ENCODE measurements at places on chromosomes 1 and 21.

DNA sequence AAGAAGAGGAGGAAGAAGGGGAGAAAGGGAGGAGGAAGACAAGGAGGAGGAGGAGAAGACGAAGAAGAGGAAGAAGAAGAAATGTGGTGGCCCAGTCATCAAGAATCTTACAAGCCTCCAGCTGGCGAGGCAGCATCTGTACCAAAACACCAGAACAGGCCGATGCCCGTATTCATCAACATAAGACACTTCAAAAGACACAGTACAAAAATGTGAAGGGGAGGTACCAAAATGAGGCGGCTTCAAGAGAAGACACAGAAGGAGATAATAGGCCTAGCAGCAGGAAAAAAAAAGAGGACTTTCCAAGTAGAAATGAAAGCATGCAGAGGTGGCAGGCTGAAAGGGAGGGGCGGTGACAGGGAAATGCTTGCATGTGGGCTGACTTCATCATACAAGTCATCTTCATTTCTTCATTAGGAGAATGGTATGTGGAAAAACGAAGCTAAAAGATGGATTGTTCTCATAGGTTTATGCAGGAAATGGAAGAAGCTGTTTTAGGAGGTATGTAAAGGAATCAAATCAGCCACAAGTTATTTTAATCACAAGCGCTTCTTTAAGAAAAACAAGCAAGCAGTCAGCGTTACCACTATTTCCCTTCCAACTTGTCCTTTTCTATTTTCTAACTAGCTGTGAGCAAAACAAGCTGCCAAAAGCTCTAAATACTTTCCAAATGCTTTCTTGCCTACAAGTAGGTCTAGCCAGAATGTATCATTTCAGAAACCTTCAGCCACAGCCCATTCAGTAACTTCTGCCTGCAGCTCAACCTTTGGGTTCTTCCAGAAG, 192.3 kb downstream of the SLC45A1 start:
- DNase-seq, result no peak

DNA sequence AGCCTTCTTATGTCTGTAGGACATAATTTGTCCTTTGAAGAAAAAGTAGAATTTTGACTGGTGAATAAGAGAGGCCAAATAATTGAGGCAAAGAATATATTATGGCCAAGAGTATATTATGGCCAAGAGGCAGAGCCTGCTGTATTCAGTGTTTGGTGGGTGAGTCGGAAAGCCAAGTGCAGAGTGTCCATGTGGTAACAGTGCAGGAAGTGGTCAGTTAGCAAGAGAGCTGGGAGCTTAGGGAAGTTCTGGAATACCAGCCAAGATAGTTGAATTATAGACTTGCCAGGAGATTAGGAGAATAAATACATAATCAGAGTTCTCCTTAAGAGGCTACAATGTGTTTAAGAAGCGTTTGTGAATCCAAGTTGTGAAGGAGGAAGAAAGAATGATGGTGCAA, 131.5 kb upstream of the LMO4 start:
- DNase-seq, result no peak

DNA sequence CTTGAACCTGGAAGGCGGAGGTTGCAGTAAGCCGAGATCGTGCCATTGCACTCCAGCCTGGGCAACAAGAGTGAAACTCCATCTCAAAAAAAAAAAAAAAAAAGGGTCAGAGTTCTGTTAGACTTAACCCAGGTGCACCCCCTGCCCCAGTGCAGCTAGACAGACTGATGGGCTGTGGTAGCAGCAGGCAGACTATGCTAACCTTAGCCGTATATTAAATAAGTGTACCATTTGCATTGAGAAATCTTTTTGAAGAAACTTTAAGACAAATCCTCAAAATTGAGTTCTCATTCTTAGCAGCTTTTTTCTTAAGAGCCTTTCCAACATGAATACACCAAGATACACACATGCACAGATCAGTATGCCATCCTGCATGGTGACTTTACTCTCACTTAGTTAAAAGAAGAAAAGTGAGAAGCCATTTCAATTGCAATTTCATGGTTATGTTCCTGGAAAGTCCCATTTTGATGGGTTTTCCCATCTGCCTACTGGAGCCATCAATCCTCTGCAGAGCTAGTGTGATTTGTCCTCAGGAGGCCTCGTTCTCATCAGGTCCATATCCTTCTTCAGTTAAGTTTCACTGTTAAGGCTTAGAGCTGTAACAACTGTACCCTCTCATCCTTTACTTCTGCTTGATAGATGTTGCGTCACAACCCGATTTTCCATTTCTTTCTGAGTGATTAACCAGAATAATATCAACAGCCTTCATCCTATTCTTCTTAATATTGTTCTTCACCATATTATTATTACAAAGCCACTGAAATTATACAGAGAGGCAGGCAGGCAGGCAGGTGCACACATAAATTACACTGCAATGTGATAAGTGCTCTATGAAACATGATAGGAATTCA, 7.3 kb downstream of the FCRLB start:
- DNase-seq, result no peak

DNA sequence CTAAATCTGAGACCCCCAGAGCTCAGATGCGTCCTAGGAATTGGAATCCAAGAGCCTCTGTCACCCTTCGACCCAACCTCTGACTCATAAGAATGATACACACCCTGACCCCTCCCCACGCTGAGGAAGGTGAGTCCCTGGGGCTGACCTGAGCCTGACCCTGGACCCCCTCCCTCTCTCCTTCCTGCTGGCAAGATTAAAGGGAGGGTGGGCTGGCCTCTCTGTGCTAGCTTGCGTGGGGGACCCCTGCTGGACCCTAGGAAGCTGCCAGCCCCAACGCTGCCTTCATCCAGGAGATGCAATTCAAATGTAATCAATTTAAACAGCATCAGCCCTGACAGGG, 627 bp downstream of the PLEKHA6 start:
- no peak for DNase-seq

GRCh38 chr1:35675773-35676172, 34.4 kb upstream of the PSMB2 start:
- DNase-seq, result no peak

DNA sequence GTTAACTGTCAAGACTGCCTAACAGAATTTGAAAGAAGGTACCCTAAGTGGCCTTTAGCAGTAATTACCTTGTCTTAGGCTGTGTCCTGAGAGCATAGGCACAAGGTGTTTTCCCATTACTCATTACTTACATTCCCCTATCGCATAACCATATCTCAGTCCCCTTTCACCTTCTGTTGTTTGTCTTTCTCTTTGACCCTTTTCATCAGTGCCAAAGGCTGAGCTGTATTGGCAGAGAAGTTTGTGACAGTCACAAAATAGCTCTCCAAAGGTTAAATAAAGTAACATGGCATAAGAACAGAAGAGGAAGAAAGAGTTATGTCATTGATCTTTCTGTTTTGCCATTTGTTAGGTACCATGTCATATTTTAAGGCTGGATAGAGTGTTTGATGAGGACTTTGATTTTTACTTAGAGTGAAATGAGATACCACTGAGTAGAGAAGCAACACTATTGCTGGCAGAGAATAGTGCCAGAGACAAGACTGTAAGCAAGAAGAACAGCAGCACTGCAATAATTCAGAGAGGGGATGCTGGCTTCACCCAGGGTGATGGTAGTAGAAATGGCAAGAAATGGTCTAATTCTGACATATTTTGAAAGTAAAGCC, 497.8 kb downstream of the TTLL7 start:
- DNase-seq, result no peak

GRCh38 chr1:14090062-14090461, 390.1 kb downstream of the PRDM2 start:
- no peak for DNase-seq
